ENCODE measurements at places on chromosomes 16 and 17. TPM values are rescaled to one million over a fixed set of nuclear protein-coding genes. Genes with fewer than 3 reads are reported as not detected.

ERN2 gene
- not detected for total RNA-seq

KRT32 gene
- not detected for total RNA-seq

CCL23 gene
- not detected for total RNA-seq

ARRB2 gene
- total RNA-seq = 7.3 TPM

TGFB1I1 gene
- total RNA-seq = 30.8 TPM

TEKT1 gene
- not detected for total RNA-seq

NPIPA5 gene
- 4.2 TPM for total RNA-seq

ARL5C gene
- under 0.01 TPM for total RNA-seq

UBE2G1 gene
- total RNA-seq = 49.1 TPM

RNF157 gene
- total RNA-seq = 6.8 TPM

TMEM238L gene
- total RNA-seq = not detected

C1QTNF1 gene
- 6.8 TPM for total RNA-seq

SYNGR3 gene
- total RNA-seq = 0.52 TPM

CCDC200 gene
- not detected for total RNA-seq

Data from skeletal muscle tissue (tissue), 5 donors.